Large intestine (tissue), 12 donors: ENCODE measurements at places on chromosomes 7 and 10. TPM values are rescaled to one million over a fixed set of nuclear protein-coding genes. Genes with fewer than 3 reads are reported as not detected.

GRCh38 chr10:89431977-89432376 is 17.6 kb downstream of the IFIT5 start:
- no peak for DNase-seq

DNA sequence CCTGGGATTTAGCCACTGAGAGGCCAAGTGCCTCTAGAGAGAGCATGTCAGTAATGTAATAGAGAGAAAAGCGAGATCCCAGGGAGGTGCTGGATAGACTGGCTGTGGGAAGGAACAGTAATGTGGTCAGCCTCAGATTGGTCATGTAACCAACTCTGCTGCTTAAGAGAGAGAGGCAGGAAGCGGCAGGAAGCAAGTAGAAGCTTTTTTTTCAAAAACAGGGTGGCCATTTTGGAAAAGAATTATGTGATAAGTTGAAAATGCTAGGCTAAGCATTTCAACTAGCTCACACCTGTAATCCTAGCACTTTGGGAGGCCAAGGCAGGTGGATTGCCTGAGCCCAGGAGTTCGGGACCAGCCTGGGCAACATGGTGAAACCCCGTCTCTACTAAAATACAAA is 3.7 kb upstream of the PCOLCE start:
- DNase-seq: no peak

- DNase-seq: no peak
These were observed 102.5 kb upstream of the PTN start for GRCh38 chr7:137446025-137446424.

DNA sequence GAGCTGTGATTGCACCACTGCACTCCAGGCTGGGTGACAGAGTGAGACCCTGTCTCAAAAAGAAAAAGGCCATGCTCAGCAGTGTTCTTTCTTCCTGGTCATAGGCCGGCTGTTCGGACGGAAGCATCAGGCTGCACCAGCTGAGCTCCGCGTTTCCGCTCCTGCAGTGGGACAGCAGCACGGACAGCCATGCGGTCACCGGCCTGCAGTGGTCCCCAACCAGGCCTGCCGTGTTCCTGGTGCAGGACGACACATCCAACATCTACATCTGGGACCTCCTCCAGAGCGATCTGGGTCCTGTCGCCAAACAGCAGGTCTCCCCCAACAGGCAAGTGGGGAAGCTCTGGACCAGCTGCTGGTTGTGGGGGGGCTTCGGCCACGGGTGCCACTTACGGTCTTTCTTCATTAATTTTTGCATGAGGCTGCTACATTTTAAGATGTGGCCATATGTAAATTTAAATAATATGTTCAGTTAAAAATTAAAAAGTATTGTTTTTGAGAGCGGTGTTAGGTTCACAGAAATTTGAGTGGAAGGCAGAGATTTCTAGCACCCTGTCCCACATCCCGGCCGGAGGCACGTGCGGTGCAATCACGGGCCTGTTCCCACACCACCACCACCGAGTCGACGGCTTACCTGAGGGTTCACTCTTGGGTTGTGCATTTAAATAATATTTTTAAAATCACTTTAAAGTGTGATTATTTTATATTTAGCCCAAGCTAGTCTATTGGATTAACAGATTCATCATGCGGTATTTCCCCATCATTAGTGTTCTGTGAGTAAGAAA is 85.7 kb downstream of the DYNC2I1 start:
- DNase-seq: no peak

GRCh38 chr7:92436612-92437445 is 10.5 kb upstream of the GATAD1 start:
- DNase-seq: no peak

DNA sequence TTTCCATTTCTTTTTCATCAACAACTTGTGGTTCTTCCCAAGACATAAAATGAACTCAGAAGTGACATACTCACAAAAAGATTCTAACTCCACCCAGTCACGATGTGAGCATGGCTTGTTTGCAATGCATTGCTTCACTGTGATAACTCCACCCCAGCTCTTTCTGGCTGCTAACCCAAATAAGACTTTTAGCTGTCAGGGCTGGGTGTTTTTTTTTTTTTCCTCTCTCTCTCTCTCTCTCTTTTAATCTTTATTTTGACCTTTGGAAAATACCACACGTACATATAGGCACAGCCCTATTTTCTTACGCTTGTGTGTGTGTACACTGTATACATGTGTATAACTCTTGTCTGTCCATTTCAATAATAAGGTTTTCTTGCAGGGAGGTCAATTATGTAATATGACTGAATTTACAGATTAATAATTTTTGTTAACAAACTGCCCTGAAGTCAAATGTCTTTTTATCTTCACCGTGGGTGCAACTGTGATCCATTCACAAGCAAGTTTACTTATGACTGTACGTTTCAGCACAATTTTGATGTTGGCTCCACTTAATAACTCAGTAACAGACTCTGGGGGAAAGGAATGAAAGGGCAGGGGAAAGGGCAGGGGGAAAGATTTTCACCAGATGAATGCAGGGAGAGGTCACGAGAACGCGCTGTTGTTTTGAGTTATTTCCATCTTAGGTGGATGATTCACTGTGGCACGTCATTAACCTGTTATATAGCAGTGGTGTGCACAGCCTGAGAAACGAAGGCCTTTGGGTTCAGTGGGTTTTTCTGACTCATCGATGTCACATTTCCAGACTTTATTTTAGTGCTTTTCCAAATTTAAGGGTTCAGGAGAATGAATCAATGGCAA is 49.1 kb downstream of the APBB1IP start:
- no peak for DNase-seq

- DNase-seq: peak; percentile 44
These were observed 30.6 kb upstream of the PCBD1 start for GRCh38 chr10:70918851-70919530.

- no peak for DNase-seq
These were observed 31.4 kb downstream of the NAPEPLD start for GRCh38 chr7:103117465-103117864.

- DNase-seq: no peak
These were observed 5.1 kb downstream of the ING3 start for GRCh38 chr7:120955577-120956149.

DNA sequence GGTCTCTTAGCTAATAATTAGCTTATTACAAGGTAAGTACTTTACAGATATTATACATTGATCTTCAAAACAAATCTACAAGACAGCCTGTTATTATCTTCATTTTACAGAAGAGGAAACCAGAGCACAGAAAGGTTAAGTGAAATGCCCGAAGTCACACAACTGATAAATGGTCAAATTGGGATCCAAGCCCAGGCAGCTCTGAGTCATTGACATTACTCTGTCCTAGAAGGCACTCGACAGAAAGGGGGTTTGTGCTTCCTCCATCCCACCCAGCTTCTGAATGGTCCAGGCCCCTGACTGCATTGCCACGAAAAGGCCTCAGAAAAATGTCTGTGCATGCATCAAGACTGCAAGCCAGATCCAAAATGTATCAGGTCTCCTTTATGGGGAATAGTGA is 81.3 kb upstream of the ZNF438 start:
- no peak for DNase-seq

DNA sequence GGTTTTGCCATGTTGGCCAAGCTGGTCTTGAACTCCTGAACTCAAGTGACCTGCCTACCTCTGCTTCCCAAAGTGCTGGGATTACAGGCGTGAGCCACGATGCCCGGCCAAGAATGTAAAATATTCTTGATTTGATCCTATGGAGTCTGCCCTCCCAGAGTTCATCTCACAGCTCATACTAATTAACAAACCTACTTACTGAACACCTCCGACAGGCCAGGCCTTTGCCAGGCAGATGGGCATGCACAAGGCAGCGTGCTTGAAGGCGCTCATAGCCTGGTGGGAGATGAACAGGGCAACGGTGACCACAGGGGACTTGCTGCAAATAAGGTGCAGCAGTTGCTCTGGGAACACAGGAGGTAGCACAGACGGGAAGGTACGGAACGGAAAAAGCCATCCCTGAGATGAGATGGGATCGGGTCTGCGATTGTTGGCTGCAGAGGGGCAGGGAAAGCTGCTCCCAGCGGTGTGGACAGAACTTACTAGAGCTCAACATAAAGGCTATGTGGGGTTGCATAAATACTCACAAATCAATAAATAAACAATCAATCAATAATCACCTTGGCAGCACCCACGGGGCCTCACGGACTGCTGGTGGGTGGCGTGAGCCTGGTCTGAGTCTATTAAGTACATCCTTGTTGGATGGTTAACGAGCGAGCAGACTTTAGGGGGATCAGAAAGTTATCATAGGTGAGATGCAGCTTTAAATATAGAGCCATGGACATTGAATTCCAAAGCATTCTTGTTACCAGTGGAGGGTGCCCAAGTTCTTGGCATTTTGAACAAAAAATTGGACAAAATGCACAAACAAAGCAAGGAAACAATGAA is 4.7 kb downstream of the ACBD7 start:
- DNase-seq: no peak

- peak; percentile 57 for DNase-seq
These were observed 3.2 kb upstream of the MRPS24 start for GRCh38 chr7:43872406-43873110.

- peak; percentile 22 for DNase-seq
These were observed 15.8 kb upstream of the CAMK1D start for GRCh38 chr10:12333380-12334185.

- DNase-seq: peak; percentile 31
These were observed 465 bp upstream of the NPY start for GRCh38 chr7:24283554-24283896.

- peak; percentile 76 for DNase-seq
These were observed 9.3 kb downstream of the TCF7L2 start for GRCh38 chr10:112959207-112959838.

DNA sequence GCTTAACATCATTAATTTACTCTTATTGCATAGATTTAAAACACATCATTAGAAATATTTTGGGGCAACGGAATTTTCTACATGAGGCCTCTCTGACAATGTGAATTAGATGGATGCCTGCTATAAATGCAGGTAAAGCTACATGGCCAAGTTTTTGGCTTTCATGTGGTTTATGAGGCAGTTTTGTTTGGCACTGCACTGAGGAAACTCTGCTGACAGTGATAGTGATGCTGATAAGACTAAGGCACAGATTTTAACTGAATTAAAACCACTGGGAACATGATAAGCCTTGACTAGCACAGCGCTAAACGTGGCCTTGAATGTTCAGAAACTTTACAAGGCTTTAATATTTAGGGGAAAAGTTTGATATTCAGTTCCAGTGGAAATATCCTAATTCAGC is 114.3 kb upstream of the NOBOX start:
- no peak for DNase-seq

GRCh38 chr7:44272456-44272855 is 52.9 kb downstream of the CAMK2B start:
- DNase-seq: no peak

DNA sequence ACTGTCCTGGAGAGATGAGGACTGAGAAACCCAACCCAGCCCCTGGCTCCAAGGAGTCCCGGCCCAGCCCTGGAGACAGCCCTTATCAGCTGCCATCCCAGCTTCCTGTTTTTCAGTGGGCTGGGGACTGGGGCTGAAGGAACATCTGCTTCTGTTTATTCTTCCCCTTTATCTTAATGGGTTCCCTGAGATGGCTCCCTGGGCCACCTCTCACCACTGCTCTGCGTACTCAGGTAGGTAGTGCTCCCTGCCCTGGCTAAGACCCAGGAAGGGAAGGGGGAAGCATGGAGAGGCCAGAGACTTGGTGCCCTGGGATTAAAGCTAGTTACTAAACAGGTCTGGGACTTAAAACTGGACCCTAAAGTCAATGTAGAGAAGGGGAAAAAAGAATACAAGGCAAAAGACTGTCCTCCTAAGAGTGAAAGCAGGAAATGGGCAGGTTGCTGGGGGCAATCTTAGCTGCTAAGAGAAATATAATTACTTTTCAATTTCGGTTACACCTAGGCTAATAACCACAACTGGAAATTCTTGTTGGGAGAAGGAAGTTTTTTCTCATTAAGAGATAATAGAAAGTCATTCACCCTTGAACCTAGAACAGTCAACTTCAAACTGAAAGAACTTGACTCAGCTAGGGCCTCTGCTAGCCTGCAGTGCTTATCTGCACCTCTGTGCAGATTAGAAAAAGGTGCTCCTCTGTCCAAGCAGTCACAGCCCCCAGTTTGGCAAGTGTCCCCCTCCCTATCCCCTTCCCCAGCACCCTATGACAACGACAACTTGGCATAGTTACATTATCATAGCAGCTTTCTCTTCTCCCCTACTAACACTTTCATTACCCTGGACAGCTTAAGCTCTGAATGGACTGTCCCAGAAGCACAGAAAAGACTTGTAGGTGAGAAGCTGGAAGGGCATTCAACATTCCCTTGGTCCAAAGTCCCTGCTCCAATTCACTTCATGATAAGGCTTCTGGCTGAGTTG is 65.6 kb upstream of the KDM7A start:
- DNase-seq: peak; percentile 95

DNA sequence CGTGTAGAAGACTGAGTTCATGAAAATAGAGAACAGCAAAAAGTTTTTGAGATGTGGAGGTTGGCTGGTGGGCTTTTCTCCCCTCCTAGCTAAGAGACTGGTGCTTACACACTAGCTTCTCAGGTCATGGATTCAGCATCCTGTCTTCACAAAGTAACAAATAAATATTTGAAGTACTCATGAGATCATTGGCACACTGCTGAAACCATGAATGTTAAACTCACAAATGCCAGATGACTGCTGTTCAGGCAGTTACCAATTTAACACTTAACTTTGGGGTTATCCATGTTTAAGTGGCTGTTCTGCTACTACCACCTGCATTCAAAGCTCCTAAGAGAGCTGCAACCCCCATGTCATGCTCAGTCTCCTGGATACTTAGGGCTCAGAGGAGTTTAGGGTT is 119.0 kb upstream of the BET1 start:
- no peak for DNase-seq

GRCh38 chr7:30906515-30907240 is 5.0 kb upstream of the AQP1 start:
- no peak for DNase-seq

DNA sequence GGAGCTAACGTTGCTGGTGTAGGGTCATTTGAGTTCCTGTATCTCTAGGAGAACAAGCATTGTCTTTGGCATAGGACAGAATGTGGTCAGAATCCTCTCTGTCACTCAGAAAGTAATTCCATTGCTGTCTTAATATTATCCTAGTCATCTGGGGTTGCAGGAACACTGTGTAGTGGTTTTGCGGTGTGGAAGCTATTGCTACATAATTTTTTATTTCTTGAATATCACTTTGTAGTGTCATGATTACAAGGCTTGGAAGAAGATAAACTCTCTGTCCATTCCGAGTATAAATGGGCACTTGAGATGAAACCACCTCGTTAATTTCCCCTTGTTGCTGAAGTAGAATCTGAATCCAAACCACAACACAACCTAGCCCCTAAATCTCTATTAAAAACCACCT is 919.2 kb downstream of the LRMDA start:
- DNase-seq: no peak

GRCh38 chr7:45649560-45650346 is 75.6 kb downstream of the ADCY1 start:
- no peak for DNase-seq

GRCh38 chr7:149147752-149148653 is 750 bp downstream of the ZNF398 start:
- peak; percentile 34 for DNase-seq

Gene CPXM2
- 63.9 TPM for polyA plus RNA-seq

Gene TRPV6
- 2.2 TPM for polyA plus RNA-seq

Gene C10orf95
- polyA plus RNA-seq: 4.2 TPM

Gene EXOSC1
- polyA plus RNA-seq: 39.1 TPM

Gene TUBAL3
- 33.9 TPM for polyA plus RNA-seq

Gene CCDC136
- polyA plus RNA-seq: 11.3 TPM

Gene HECW1
- polyA plus RNA-seq: 0.36 TPM
